A172 (cell line): ENCODE measurements at places on chromosomes 12 and 14.
A peak's percentile ranks its signal among the peaks of the same experiment; 100 is the strongest.

DNA sequence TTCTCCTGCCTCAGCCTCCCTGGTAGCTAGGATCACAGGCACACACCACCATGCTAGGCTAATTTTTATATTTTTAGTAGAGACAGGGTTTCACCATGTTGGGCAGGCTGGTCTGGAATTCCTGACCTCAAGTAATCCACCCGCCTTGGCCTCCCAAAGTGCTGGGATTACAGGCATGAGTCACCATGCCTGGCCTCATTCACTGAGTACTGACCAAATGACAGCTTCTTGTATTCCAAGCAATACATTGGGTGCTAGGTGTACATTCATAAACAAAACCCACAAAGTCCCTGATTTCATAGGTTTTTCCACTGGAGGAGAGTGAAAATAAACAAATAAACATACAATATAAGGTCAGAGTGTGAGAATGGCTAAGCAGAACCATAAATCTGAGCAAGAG lies 136.3 kb downstream of the HELB start:
- no peak for DNase-seq

- DNase-seq = no peak
These were observed 324.2 kb downstream of the AEBP2 start for GRCh38 chr12:19763488-19763887.

DNA sequence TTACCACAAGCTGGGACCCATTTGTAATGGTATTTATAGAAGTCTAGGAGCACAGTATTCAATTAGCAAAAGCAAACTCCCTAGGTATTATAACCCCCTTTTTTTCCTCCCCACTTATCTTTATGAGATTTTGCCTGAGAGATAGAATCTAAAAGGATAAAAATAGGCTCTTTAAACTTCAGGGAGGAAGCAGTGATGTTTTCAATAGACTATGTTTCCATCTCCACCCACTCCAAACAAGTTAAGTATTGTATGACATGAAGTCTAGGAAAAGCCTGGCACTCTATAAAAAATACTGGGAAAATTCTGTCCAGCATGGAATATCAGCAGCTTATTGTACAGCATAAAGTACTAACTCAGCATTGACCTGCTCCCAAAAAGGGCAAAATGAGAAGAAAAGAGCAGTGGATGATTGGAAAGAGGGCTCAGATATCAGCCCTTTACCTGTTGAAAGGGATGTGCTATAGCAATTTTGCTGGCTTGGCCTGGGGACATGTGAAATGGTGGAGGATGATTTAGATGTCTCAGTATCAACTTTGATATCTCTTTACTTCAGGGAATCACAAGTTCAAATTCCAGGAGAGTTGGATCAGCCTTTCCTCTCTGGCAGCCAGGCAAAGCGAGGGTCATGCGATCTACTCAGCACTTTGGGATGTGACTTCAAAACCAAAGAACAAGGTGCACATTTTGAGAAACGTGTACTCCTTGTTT lies 72.4 kb downstream of the IGF1 start:
- peak; percentile 11 for DNase-seq

GRCh38 chr14:85620947-85621346 lies 91.0 kb downstream of the FLRT2 start:
- no peak for DNase-seq

GRCh38 chr12:39798977-39799376 lies 179.4 kb upstream of the ABCD2 start:
- no peak for DNase-seq

- no peak for DNase-seq
These were observed 15.1 kb downstream of the BMAL2 start for GRCh38 chr12:27347779-27348178.

DNA sequence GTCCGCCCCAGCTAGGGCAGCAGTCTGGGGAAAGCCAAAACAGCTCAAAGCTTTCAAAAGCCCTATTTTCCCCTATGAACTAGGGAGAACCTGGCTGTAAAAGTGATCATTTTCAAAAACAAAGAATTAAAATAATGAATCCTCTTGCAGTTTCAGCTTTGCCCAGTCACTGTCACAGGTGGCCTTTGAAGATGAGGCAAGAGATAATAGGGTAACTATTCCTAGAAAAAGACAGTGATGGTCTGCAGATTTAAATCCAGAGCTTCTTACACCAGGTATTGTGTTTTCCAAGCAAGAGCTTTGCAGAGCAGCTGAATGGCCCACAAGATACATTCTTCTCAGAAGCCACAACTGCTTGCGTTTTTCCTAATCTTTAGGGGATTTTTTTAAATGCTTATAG lies 80.2 kb upstream of the NUDT4 start:
- DNase-seq = no peak

DNA sequence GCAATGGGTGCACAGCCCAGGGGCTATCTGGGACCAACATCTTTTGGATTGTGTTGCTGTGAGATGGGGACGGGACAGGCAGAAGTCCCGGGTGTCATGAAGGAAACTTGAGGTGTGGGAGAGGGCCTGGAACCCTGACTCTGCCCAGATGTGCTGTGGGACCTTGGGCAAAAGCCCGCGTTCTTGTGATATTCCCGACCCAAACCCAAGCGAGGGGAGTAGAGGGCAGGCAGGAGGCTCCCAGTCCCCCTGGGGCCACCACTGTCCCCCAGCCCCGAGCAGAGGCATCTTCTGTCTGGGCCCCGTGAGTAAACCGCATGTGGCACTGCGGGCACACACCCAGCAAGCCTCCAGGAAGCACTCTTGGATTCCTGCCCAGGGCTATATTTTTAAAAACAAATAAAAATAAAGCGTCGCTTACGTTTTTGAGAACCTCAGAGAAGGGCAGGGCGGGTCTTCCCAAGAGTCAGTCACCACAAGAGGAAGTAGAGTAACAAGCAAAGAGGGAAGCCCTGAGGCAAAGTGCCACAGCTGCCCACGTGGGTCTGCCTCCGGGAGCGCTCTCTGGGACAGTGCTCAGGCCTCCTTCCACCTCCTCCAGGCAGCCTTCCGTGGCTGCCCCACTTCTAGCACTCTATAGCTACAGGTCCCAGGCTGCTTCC lies 39.5 kb downstream of the BEGAIN start:
- DNase-seq = peak; percentile 73

DNA sequence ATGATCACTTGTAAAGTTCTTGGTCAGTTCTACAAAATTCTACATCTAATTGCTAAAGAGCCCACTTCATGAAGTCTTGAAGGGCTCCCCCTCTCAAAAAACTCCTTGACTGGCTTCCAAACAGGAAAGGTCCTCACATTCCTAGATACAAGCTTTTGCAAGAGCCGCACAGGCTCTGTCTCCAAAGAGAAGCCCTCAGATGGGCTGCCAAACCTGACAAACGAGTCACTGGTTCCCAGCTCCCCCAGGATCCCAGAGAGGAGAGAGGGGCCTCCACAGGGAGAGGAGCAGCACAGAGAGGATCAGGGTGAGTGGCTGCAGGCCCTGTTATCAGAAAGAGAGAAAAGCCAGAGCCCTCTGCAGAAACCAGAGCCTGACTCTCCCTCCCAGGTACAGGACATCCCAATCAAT lies 5.8 kb downstream of the NID2 start:
- no peak for DNase-seq

- no peak for DNase-seq
These were observed 288.6 kb downstream of the PDZRN4 start for GRCh38 chr12:41476499-41477439.

GRCh38 chr12:77667101-77667500 lies 163.6 kb upstream of the NAV3 start:
- DNase-seq = peak; percentile 84

DNA sequence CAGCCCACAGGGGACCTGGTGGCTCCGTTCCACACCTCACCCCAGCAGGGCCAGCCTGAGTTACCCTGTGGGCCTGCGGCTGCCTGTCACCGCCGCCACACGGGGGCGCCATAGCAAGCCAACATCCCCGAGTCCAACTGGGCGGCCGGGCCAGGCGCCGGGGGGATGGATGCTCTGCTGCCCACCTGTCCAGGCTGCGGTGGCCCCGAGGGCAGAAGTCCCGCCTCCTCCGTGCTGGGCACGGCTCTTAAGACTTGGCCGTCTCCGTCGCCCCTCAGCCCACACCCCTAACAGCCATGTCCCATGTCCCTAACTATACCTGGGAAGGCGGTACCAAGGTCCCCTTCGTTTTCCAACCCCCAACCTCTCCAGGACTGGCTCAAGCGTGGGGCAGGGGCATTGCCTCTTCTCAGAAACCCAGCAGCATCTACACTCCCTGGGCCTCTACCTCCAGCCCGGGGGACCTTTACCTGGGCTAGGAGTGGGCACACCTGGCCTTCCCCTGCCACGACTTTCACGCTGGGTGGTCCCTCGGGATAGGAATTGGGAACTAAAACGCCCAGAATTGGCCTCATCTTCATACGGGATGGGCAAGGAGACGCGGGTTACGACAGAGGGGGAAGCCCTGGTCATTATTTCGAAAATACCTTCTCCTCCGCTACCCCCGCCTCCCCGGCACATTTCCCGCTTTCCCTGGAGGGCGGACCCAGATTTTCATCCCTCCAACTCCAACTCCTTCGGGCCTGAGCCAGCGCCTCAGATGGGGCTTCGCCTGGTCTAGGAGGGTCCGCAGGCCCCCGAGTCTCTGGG lies 1.1 kb upstream of the CYP46A1 start:
- peak; percentile 30 for DNase-seq

- peak; percentile 83 for DNase-seq
These were observed 68.3 kb downstream of the ALG10B start for GRCh38 chr12:38384816-38385378.

DNA sequence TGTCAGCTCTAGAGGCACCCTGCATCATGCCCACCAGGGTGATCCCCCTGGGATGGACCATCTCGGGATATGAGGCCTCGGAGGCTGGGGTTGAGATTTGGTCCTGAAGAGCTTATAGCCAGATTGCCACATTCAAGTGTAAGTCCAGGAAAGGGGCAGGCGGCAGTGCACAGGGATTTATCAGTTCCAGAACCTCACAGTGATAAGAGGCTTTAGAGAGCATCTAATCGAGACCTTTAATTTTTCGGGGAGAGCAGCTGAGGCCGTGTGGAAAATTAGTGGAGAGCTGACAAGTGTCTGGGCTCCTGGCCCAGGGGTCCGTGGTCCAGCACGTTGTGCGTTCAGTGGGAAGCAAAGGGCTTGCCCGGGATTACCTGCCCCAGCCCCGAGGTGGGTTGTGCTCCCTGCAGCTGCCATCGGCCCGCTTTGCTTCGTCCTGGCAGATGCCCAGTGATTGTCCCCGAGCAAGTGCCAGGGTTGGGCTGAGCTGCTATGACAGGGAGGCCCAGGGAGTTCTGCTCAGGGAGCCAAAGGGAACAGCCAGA lies 52.1 kb downstream of the C14orf132 start:
- DNase-seq = no peak
